Uterus (tissue), 4 donors: ENCODE measurements at places on chromosomes 1 and 21. TPM values are rescaled to one million over a fixed set of nuclear protein-coding genes. Genes with fewer than 3 reads are reported as not detected.

GRCh38 chr21:43866659-43867331 lies 1.8 kb downstream of the AGPAT3 start:
- no peaks in the 10 kb centered on the region for H3K36me3 ChIP-seq
- H3K4me1 ChIP-seq = no peaks in the 10 kb centered on the region
- H3K4me3 ChIP-seq = no peak overlapping the region

GRCh38 chr1:232594768-232595698 lies 34.9 kb downstream of the SIPA1L2 start:
- H3K4me1 ChIP-seq = no peaks in the 10 kb centered on the region
- H3K4me3 ChIP-seq = no peak overlapping the region
- no peaks in the 10 kb centered on the region for H3K27me3 ChIP-seq
- no peaks in the 10 kb centered on the region for H3K36me3 ChIP-seq
- no peak overlapping the region for H3K27ac ChIP-seq

GRCh38 chr1:47257224-47257623 lies 25.2 kb upstream of the TAL1 start:
- H3K4me3 ChIP-seq = no peak overlapping the region
- no peaks in the 10 kb centered on the region for H3K27me3 ChIP-seq
- no peak for DNase-seq
- no peaks in the 10 kb centered on the region for H3K4me1 ChIP-seq
- H3K36me3 ChIP-seq = no peaks in the 10 kb centered on the region

The YY1AP1 gene
- 170 TPM for total RNA-seq

- H3K27ac ChIP-seq = peak overlapping the region; percentile 88
- peaks cover 17% of the 10 kb centered on the region for H3K4me1 ChIP-seq
- no peak for DNase-seq
Observed at GRCh38 chr1:164589961-164590507, 31.1 kb downstream of the PBX1 start.

DNA sequence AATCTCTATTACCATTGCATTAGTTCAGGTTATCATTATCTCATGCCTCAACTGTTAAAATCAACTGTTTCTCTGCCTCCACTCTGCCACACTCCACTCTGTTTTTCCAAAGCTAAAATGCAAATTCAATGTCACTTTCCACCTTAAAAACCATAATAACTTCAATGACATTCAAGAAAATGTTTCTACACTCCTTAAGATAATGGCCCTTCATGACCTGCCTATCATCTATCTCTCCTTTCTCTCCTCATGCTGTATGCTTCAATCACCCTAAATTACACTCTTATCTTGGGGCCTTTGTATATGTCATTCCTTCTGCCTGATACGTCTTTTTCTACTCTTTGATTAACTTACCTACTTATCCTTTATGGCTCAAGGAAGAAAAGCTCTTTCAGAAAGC lies 296.0 kb downstream of the LRRC7 start:
- H3K4me3 ChIP-seq = no peak overlapping the region
- no peaks in the 10 kb centered on the region for H3K4me1 ChIP-seq
- DNase-seq = no peak
- H3K27ac ChIP-seq = no peak overlapping the region
- H3K27me3 ChIP-seq = no peaks in the 10 kb centered on the region
- H3K36me3 ChIP-seq = no peaks in the 10 kb centered on the region

- H3K27ac ChIP-seq = no peak overlapping the region
- H3K36me3 ChIP-seq = no peaks in the 10 kb centered on the region
- H3K4me1 ChIP-seq = no peaks in the 10 kb centered on the region
Observed at GRCh38 chr1:20602851-20603450, 14.1 kb downstream of the CDA start.

GRCh38 chr1:202416641-202417040 lies 68.1 kb downstream of the PPP1R12B start:
- no peaks in the 10 kb centered on the region for H3K27me3 ChIP-seq
- no peak overlapping the region for H3K27ac ChIP-seq
- no peak overlapping the region for H3K4me3 ChIP-seq
- H3K4me1 ChIP-seq = no peaks in the 10 kb centered on the region
- H3K36me3 ChIP-seq = no peaks in the 10 kb centered on the region
- DNase-seq = no peak

DNA sequence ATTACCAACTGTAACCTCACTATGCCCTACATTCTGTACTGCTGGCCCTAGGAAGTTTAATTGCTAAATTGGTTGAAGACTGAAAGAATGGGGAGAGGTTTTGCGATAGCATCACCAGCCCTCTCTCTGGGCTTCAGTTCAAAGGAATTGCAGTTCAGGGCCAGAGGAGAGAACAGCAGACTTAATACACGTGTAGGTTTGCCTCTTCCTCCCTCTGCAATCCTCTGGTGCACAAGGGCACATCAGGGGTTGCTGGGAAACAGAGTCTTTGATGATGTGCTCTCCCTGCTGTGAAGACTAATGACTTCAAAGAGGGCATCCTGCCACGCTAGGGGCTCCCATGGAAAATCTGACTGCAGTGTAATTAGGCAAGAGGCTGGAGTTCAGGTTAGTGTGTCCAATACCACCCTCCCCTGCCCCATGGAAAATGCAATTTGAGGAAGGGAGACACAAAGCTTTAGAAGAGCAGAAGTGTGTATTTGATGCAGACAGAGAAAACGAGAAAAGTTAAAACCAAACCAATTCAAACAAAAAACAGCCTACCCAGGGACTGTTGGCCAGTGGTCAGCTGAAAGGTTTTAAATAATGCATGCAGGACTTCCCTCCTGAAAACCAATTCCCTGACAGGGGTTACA lies 167.9 kb downstream of the ASTN1 start:
- no peaks in the 10 kb centered on the region for H3K4me1 ChIP-seq
- H3K36me3 ChIP-seq = no peaks in the 10 kb centered on the region
- H3K27me3 ChIP-seq = no peaks in the 10 kb centered on the region
- no peak overlapping the region for H3K27ac ChIP-seq

DNA sequence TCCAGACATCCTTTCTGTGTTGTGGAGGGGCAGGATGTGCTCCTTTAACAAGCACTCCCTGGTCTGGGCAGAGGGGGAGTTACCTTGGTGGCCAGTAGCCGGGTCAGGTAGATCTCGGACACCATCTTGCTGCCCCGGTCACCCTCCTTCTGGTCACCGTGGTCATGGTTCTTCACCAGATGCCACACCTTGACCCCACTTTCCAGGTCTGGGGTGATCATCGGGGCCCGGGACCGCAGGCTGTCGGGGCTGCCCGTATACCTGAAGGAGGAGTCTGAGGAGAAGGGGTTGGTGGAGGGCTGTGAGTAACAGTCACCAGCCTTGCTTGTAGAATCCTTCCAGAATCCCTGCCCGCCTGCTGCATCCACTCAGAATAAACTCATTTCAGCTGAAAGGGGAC lies 122.3 kb upstream of the CD34 start:
- no peak overlapping the region for H3K27ac ChIP-seq
- peaks cover 7% of the 10 kb centered on the region for H3K4me1 ChIP-seq
- no peaks in the 10 kb centered on the region for H3K27me3 ChIP-seq
- H3K36me3 ChIP-seq = no peaks in the 10 kb centered on the region
- DNase-seq = no peak

DNA sequence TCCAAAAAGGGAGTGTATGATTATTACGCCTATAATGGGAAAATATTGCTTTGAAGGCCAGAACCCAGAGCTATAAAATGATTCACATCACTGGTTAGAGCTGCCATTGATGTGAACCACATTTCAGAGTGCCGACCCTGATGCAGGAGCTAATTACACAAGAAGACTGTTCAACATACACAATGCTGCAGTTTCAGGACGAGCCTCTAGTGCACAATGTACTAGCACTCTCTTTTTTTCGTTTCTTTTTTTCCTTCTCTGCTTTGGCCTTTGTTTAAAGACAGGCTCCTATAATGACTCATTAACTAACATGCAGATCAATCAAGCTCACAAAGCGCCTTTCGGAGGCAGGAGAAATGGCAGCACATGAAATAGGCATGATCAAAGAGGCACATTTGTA lies 66.0 kb upstream of the HMGB4 start:
- H3K4me3 ChIP-seq = no peak overlapping the region
- DNase-seq = no peak
- no peaks in the 10 kb centered on the region for H3K36me3 ChIP-seq
- no peaks in the 10 kb centered on the region for H3K27me3 ChIP-seq
- H3K4me1 ChIP-seq = no peaks in the 10 kb centered on the region

The TEX38 gene
- total RNA-seq = not detected
